AG09309 (cell line): ENCODE measurements at places on chromosomes 13 and 19.

GRCh38 chr19:20776083-20777076 is at the start of gene ZNF66:
Gene ZNF66 (plus strand): TSS chr19:20776304. CDS start chr19:20776448, 144 bp downstream.
- peak; percentile 86 for DNase-seq

GRCh38 chr19:43028866-43029265 is 2.6 kb upstream of the PSG11 start:
- DNase-seq, result no peak

- DNase-seq, result no peak
Measured at GRCh38 chr13:39811051-39811450, 155.6 kb downstream of the COG6 start.

GRCh38 chr13:43785650-43786471 is 911 bp downstream of the ENOX1 start:
- DNase-seq, result no peak

DNA sequence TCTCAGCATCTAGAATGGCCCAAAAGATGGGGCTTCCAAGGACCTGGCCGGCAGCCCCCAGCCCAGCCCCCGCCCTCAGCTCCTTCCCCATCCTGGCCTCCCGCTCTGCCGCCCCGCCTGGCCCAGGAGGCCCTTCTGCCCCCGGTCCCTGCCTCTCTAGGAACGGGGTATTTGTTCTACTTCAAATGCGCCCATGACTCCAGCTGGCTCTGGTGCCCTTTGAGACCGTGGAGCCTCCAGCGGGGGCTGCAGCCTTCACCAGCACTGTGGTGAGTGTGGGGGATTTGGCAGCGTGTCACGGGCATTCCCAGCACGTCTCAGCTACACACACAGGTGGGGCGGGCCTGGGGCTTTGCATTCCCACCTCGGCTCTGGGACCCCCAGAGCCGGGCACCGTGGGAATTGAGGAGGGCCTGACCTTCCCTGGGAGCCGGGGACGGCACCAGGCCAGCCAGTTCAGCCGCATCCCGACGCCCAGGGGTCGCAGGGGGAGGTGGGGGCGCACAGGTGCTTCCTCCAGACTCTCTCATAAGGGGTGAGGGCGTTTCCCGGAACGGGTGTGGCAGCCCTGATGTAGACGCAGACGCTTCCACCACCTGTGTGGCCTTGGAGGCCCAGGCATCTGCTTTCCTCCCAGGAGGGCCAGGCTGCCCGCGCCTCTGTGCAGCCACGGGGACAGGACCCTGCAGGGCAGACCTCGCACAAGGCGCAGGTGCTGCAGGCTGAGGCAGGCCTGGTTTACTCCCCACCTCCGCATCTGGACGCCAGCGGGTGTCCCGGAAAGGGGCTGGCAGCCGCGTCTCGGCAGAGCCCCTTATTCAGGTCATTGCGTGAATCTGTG is 947 bp downstream of the ATP4B start:
- no peak for DNase-seq

DNA sequence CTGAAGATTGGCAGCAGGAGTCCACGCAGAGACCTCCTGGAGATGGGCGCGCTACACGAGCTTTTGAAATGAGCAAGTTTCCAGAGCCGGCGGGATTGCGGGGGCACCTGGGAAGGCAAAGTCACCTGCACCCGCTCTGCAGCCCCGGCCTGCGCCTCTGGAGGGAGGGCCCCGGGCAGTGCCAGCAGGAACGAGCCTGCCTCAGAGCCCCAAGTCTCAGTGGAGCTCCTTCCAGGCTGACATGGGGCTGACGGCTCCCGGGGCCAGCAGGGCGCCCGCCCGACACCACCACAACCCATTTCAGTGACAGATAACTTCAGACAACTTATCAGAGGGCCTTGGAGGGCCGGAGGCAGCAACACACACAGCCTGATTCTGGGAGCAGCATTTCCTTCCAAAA is 45.0 kb downstream of the RASA3 start:
- DNase-seq, result no peak

- DNase-seq, result no peak
Measured at GRCh38 chr19:8578642-8579265, 1.5 kb upstream of the MYO1F start.

DNA sequence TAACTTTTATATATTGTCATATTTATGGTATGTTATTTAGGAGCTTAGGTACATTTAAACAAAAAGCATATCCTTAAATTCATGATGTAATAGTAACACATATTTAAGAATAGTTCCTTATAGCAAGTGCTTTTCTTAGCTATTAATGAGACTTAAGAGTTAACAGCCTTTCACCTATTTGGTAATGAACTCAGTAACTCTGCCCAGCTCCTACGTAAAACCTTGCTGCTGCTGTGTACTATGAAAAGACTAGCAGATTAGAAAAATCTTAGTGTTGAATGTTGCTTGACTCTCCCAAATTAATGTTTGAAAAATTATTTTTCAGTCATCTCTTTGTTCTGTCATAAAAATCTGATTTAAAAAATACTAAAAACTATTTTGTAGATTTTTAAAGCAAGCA is 6.9 kb downstream of the GPR180 start:
- no peak for DNase-seq

GRCh38 chr19:6963937-6964336 is 57.3 kb downstream of the MBD3L2B start:
- no peak for DNase-seq

GRCh38 chr19:48149430-48149829 is 20.7 kb downstream of the LIG1 start:
- no peak for DNase-seq

DNA sequence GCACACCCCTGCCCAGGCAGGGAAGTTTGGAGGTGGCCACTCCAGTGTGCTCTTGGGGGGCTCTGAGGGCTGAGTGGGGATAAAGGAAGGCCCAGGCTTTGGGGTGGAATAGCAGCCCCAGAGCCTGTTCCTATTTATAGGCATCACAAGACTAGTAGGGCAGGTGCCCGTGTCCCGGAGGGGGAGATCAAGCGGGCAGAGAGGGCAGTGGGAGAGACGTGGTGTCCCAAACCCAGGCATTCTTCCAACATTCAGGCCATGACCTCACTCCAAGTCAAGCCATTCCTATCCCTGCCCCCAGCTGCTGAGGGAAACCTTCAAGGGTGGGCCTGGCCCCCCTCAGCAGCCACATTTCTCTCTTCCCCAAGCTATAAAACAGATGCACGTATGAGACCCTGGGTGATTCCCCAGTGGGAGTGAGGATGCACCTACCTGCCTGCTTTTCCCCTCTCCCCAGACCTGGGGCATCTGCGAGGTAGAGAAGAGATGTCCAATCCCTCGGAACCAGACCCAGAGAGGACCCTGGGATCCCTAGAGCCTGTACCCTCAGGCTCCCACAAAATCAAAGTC is 3.9 kb downstream of the WIZ start:
- DNase-seq, result no peak

DNA sequence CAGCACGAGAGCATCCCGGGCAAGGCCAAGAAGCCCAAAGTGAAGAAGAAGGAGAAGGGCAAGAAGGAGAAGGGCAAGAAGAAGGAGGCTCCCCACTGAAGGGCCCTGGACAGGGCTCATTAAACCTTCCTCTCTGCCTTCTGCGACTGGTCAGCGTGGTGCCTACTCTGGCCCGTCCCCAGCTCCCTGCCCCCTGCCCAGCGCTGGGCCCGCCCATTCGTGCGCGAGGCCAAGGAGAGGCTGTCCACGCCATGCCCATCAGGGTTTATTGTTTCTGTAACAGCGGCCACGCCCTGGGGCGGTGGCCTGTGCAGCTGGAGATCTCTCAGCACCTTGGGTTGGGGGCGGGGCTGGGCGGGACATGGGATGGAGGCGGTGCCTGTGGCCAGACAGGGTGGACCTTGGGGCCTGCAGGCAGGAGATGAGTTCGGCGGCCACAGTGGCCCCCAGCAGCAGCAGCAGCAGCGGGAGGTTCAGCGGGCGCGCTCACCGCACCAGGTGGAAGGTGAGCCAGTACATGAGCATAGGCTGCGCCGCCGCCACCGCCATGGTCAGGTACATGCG is 897 bp downstream of the C19orf33 start:
- DNase-seq, result no peak

DNA sequence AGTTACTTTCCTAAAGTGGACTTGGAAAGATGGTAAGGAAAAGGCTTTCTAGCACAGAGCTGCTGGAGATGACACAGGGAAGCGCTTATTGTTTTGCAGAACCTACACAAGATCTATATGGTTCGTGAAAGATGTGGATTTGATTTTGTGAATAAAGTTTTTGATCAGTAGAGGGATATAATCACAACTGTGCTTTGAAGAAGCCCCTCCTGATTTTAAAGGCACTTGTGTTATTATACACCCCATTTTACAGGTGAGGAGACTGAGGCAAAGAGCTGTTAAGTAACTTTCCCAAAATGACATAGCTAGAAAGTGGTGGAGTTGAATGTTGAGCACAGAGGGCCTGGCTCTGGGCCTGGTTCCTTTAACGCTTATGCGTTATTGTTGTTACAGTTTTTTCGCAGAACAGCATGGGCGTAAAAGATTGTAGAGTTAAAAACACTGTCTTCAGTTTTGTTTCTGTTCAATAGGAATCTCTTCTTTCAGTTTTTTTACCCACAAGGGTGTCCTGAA is 1.4 kb downstream of the TDRD3 start:
- DNase-seq, result no peak

DNA sequence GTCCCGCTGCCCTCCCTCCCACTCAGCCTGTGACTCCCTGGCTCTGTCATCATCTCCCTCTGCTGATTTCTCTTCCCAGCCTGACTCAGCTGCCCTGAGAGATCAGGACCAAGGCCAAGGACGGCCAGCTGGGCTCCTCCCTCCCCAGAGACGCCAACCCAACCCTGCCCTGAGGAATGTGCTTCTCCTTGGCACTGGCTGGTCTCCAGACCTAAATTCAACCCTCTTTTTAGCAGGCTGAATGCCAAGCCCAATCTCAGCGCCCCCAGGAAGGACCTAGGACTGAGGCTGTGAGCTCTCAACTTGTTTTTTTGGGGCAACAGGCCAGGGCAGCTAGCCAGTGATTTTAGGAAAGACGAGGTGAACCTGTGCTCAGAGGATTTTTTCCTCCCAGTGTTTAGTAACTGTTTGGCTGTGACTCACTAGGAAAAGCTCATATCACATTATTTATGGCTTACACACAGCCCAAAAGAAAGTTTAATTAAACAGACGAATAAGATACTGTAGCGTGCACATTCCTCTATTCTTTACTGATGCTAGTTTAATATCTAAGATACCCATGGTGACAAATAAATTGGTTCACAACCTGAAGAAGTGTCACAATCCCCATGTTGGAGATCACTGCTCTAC is 7.4 kb upstream of the IGFL1 start:
- DNase-seq, result no peak

- no peak for DNase-seq
Measured at GRCh38 chr13:97196340-97196739, 25.8 kb upstream of the MBNL2 start.

DNA sequence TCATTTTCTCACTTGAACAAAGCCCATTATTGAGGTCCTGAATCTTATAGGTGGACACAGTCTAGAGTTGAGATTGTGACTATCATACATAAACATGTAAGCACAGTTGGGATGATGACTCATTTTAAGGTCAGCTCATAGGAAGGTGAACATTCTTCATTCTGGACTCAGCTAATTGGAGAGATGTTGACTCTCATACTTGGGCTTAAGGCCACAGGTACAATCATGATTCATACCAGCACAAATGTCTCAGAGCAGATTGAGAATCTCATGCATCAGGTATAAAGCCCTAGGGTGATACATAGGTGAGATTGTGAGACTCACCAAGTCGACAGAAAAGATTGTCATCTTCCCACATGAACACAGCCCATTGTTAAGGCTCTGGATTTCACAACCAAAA is 62.3 kb upstream of the ZNF724 start:
- DNase-seq, result no peak

GRCh38 chr19:18176367-18177310 is 3.0 kb downstream of the IFI30 start:
- no peak for DNase-seq

DNA sequence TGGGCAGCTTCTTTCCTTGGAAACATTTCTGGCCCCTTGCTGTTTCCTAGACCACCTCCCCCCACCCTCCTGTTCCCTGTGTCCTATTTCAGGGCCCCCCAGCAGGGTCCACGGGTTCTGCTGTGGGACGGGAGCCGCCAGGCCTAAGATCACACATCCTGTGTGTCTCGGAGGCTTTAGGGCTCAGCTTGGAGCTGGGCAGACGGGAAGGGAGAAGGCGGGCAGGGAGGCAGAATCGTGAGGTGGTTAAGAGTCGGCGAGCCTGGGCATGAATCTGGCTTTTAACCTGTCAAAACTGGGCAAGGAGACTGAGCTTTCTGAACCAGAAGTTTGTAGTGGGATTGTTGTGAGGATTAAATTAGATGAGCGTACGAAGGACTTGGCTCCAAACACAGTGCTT is 4.8 kb downstream of the KCNC3 start:
- DNase-seq, result no peak

DNA sequence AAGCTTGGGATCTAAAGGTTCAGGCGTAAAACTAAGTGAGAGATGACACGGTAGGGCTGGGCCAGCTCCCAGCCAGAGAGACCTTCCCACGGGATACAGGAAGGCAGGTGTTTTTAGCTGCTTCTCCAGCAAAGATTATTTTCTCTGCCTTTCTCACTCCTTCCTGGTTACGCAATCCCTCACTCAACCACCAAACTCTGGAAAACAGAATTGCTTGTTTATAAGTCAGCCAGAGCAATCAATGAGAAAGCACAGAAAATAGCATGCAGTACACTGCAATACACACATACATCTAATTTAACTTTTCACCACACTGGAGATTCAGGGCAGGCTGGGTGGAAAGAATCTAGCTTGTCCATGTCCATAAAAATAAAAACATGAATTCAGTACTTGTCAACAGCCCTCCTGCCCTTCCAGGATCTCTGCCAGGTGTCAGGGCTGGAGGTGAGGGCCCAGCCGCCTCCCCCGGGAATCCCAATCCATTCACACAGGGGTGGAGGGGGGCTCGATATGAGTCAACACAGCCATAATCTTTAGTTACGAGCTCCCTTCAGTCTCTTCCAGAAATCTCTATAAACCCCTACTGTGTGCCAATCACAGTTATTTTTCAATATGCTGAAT is 12.2 kb downstream of the RHPN2 start:
- no peak for DNase-seq

GRCh38 chr13:44523146-44524015 is 52.7 kb downstream of the TSC22D1 start:
- peak; percentile 24 for DNase-seq

DNA sequence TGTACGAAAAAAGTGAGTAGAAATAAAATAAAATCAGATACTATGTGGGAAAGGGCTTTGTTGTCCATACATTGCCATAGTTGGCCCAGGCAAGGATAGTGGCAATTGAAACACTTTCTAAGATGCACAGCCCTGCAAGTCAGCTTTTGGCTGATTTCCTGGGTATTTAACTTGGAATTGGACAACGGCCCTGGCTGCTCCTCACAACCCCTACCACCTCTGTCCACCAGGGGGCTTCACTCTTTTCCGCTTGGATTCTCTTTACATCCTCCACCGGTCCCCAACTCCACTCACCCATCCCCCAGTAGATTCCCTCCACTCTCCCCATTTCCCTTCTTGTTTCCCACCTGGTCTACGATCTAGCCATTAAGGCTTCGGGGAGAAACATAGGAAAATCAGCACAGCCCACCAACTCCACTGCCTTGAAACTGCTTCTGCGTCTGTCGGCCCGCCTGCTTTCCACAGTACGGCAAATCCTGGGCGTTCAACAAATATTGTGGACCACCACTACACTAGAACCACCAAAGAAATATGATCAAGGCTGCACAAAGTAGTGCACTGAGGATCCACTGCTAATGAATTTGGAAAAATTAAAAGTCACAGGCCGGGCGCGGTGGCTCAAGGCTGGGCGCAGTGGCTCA is 48.6 kb upstream of the GTF3A start:
- DNase-seq, result no peak

- DNase-seq, result no peak
Measured at GRCh38 chr13:87274209-87274819, 396.9 kb upstream of the SLITRK5 start.

- no peak for DNase-seq
Measured at GRCh38 chr13:86476656-86477055, 677.4 kb upstream of the SLITRK6 start.
